ENCODE measurements at places on chromosomes 1 and 21. TPM values are rescaled to one million over a fixed set of nuclear protein-coding genes. Genes with fewer than 3 reads are reported as not detected.

S100A10 gene
- total RNA-seq, result 49.4 TPM

EFNA3 gene
- not detected for total RNA-seq

TSHB gene
- total RNA-seq, result not detected

DCDC2B gene
- total RNA-seq, result not detected

FAM151A gene
- total RNA-seq, result not detected

SELP gene
- total RNA-seq, result 1.4 TPM

FLG2 gene
- not detected for total RNA-seq

LYPD8 gene
- not detected for total RNA-seq

LRRC53 gene
- not detected for total RNA-seq

PGLYRP4 gene
- not detected for total RNA-seq

All from psoas muscle (tissue), 8 donors.